ENCODE measurements at places on chromosomes 6 and 20. TPM values are rescaled to one million over a fixed set of nuclear protein-coding genes. Genes with fewer than 3 reads are reported as not detected.

DNA sequence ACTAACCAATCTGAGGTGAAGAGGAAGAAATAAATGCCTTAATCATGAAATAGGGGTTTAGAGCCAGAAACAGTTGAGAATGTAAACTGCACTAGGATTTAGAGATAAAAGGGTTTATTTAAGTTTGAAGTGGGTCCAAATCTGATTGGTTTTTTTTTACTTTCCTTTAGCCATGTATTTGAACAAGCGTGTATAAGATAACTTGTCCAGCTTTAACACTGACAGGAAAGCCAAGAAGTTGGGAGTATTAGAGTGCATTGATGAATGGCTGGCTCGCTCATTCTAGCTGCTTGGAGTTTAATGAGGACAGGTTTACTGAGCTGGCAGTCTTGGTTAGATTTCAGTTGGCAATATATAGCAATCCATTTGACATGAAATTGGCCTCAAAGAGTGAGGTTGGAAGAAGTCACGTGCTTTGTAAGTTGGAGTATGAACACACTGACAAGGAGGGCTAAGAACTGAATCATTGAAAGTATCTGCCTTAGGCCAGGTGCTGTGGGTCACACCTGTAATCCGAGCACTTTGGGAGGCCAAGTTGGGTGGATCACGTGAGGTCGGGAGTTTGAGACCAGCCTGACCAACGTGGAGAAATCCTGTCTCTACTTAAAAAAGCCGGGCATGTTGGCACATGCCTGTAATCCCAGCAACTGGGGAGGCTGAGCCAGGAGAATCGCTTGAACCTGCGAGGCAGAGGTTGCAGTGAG lies 13.7 kb downstream of the SRSF3 start:
- DNase-seq = no peak
- no peak overlapping the region for H3K27ac ChIP-seq
- H3K36me3 ChIP-seq = peaks cover 36% of the 10 kb centered on the region
- H3K27me3 ChIP-seq = no peaks in the 10 kb centered on the region
- H3K4me1 ChIP-seq = peaks cover 64% of the 10 kb centered on the region
- no peak overlapping the region for H3K4me3 ChIP-seq

DNA sequence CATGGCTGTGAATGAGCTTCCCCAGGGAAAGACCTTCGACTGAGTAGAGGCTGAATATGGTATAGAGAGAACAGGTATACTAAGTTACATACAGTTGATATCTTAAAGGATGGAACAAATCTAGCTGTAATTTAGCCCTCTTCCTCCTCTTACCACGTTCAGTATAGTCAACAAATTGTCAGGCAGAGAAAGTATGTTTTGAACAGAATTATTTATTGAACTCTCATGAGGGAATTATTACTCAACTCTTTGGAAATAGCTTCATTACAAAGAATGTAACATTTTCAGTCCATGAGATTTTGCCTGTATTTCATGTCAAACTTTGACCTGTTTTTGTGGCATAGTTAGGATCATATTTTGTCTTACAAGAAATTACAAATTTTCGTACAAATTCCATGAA lies 63.0 kb downstream of the SH3BGRL2 start:
- DNase-seq = no peak
- H3K4me1 ChIP-seq = no peaks in the 10 kb centered on the region
- H3K4me3 ChIP-seq = no peak overlapping the region
- no peak overlapping the region for H3K27ac ChIP-seq

DNA sequence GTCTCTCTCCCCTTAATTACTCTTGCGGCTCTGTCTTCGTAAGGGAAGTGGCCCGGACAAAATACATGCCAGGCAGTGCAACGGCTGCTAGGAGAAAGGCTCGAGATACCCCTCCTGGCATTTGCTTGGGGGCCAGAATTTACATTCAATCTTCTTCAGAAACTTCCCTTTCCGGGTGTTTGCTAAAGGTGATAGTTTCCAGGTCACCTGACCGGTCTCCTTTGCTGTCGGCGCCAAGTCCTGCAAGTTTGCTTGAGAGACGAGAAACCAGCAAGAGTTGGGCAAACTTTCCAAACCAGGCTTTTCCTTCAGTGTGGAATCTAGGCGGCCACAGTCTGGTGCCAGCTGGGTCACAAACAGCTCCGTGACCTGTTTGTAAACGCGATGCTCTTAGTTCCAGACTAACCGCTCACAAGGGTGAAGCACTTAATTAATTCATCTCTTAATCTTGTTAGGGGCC lies 563 bp upstream of the SRSF3 start:
- H3K36me3 ChIP-seq = peaks cover under 1% of the 10 kb centered on the region
- H3K4me3 ChIP-seq = peak overlapping the region; percentile 67
- H3K27ac ChIP-seq = peak overlapping the region; percentile 98
- no peaks in the 10 kb centered on the region for H3K27me3 ChIP-seq
- H3K4me1 ChIP-seq = peaks cover 5% of the 10 kb centered on the region

DNA sequence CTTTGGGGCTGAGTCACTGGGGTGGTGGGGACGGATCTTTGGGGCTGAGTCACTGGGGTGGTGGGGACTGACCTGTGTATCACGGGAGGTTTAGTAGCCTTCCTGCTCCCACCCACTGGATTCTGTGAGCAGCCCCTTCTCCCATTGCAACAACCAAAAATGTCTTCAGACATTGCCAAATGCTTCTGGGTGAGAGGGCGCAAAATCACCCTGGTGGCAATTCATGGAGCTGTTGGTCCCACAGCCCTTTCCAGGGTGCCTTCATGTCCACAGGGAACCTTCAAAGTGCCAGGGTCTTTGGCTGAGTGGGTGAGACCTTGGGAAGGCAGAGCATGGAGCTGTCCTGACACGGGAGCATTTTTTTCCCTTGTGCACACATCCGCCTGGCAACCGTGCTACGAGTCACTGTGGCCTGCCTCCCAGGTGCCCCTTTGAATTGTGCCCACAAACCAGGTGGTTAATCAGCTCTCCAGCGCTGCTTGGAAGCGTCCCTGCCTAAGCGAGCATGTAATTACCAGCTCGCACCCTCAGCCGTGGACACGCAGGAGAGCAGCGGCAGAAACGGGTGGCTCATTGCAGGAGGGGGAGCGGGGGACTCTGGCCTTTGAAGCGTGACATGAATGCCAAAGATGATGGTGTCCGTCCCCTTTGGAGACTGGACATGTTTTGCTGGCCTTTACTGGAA lies 27.4 kb upstream of the APCDD1L start:
- H3K4me3 ChIP-seq = no peak overlapping the region
- H3K27me3 ChIP-seq = no peaks in the 10 kb centered on the region
- no peaks in the 10 kb centered on the region for H3K36me3 ChIP-seq

The GNMT gene
- 10.5 TPM for total RNA-seq

The CDH26 gene
- total RNA-seq = 0.59 TPM
